ENCODE measurements at places on chromosomes 4 and X. TPM values are rescaled to one million over a fixed set of nuclear protein-coding genes. Genes with fewer than 3 reads are reported as not detected.

Gene SPANXC
- not detected for total RNA-seq

Gene AVPR2
- not detected for total RNA-seq

Gene S100P
- 0.32 TPM for total RNA-seq

Gene FRG2
- not detected for total RNA-seq

Gene IL1RAPL2
- not detected for total RNA-seq

Gene UGDH
- 243 TPM for total RNA-seq

Gene SCARB2
- 235 TPM for total RNA-seq

Gene CTAG1A
- not detected for total RNA-seq

Gene CFP
- 0.17 TPM for total RNA-seq

Gene RAB41
- total RNA-seq: not detected

Gene SPANXD
- not detected for total RNA-seq

Gene AFP
- 2.9 TPM for total RNA-seq

Gene PAGE4
- not detected for total RNA-seq

Gene VEGFD
- 3.2 TPM for total RNA-seq

Gene TSPAN7
- 0.17 TPM for total RNA-seq

Measured in bronchial smooth muscle cell (primary cell).